NCI-H2081 (cell line): ENCODE measurements at places on chromosomes 7 and 10.

GRCh38 chr7:106744563-106745091, 83.7 kb upstream of the CCDC71L start:
- no peak for DNase-seq

- DNase-seq: no peak
Measured at GRCh38 chr7:100689230-100690135, 4.6 kb downstream of the GIGYF1 start.

DNA sequence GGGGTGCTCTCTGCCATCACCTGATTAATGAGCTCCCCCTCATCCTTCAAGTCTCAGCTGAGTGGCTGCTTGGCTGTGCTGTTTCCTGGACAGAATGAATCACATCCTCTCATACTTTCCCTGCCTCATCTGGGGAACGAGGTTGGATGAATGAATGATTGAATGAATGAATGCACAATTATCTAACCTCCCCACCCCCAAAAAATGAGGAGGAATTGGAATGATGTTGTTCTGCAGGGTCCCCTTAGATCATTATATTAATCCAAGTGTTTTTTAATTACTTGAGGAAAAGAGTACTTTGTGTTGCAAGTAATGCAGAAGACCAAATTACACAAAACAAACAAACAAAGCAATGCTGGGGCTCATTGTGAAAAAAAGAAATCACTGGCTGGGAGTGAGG, 240.2 kb downstream of the BUB3 start:
- DNase-seq: no peak

DNA sequence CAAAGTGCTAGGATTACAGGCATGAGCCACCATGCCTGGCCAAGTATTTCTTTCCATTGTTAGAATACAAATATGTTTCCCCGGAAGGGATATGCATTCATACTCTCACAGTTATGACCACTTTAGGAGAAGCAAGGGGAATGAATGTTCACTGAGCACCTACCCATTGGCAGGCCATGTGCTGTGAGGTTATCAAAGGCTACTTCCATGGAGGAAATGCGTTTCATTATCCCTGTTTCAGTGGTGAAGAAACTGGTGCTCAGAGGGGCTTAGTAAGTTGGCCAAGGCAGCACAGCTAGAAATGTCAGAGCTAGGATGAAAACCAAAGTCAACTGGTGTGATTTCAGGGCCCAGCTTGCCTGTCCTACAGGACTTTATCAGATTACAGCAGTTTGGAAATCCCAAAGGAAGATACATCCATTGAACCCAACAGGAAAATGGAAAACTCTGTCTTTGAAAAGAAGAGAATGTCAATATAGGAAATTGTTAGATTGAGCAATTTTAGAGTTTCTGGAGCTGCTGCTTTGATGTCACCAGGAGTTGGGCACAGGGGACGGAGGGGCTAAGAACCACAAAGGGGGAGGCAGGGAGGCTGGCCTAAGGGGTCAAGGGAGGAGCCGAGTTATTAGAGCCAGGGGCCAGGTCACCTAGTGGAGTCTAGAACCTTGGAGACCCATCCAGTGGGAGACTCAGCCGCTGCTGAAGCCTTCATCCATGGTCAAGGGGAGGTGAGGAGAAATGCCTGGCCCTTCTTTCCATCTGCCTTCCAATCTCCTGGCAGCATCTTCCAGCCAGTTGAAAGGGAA, 319.8 kb downstream of the FRMD4A start:
- DNase-seq: no peak

DNA sequence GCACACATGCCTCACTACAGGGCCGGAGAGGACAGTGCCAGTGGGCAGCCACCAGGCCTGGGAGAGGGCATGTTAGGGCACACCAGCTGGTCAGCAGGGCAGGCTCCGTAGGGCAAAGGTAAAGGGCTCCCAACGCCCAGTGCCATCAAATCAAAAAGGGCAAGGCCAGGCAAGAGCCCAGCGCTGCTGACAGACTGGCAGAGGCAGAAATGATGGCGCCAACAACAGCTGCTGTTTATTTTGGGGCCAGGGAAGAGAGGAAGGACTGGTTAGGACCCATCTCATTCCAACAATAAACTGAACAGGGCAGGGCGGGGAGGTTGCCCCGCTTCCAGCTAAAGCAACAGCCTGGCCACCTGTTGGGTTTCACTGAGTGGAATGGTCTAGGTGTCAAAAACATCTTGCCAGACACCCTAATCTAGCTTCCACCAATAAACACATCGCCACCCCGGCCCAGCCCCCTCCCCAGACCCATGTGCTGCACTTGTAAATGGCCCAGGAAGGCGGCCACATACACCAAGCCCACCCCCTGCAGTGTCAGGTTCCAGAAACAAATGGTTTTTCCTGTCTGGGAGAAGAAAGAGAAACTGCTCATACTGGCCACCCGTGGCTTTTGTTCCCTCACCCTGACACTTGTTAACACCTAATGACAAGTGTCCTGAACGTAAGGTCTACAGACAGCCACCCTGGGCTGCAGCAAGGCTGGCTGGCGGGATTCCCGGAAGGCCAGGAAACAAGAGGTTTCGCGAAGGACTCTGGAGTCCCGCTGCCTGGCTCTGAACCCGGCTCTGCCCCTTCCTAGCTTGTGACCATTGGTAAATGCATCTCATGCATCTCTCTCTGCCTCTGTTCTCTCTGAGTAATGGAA, 15.3 kb downstream of the SH3PXD2A start:
- no peak for DNase-seq

DNA sequence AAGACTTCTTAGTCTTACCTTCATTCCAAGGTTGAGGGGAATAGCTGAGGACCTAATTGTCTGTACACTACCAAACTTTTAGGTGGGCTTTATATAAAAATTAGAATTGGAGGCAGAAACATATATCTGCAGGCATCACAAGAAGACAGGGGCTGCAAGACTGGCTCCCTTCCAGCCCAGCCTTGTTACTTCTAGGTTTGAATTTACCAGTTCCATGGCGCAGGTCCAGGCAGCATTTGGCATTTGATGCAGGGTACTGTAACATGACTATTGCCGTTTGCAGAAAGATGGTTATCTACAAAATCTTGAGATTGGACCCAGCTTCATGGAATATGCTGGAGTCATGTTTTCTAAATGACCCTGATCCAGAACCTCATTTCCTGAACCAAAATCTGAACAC, 105.4 kb upstream of the RHOBTB1 start:
- DNase-seq: no peak

DNA sequence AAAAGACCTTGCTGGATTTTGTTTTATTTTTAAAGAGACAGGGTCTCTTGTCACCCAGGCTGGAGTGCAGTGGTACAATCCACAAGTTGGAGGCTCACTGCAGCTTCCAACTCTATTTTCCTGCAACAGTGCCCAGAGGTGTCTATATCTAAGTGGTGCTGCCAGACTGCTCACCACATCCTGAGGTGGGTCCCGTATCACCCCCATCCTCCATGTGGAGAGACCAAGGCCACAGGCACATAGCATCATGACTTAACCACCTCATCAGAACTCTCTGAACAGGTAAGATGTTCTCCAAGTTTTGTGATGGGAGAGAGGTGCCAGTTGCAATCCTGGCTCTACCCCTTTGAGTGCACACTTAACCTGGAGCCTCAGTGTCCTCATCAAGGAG, 98.2 kb downstream of the RNF216 start:
- DNase-seq: no peak

DNA sequence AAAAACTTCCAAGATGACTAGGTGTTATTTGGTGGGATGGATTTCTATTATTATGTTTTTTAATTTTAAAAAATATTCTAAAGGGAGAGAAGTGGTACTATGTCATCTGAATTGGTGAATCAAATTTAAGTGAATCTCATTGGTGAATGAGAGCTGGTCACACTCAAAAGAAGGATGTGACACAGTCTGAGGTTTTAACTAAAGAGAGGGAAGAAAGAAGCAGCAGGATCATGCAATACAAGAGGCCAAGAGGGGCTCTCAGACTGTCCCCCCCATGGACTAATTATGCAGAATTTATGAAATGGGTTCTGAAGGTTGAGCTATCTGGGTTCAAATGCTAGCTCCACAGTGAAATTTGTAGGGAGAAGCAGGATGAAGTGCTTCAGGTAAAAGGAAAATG, 16.2 kb downstream of the MACC1 start:
- DNase-seq: no peak

DNA sequence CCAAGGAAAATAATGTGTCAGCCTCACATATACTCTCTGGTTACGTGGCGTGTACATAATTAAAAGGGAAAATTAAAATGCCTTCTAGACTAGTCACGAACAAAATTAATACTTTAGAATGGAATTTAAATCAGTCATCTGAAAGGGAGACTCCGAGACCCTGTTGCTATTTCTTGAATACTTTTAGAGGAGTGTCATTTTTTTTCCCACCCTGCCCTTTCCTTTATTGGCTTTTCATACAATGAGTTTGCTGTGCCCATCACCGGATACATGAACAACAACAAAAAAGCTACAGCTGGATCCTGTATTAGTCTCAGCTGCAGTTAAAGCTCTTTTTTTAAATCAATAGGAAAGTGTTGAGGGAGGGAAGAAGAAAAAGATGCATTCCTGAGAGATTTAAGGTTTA, 20.1 kb downstream of the CYTH3 start:
- no peak for DNase-seq

GRCh38 chr10:72243822-72244437, 27.9 kb upstream of the ASCC1 start:
- no peak for DNase-seq

DNA sequence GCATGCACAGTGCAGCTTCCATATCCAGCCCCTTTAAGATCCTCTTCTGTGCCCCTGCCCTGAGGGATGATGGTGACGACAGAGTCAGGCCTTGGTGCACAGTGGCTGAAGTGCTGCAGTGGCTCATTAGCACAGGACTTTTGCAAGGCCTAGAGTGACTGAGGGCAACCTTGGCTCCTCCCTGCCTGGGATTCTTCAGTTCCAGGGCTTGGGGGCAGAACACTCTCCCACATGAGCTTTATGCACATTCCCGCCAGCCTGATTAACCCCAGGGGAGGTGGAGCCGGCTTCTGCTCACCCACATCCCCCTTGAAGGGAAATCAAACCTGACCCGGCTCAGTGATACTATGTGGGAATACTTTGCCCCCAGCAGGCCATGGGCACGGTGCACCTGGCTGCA, 253.4 kb downstream of the GALNT17 start:
- DNase-seq: no peak

GRCh38 chr10:52814506-52814905, 41.9 kb upstream of the MBL2 start:
- DNase-seq: peak; percentile 8

GRCh38 chr10:69403066-69403465, 13.7 kb downstream of the TACR2 start:
- no peak for DNase-seq

- peak; percentile 87 for DNase-seq
Measured at GRCh38 chr7:86747698-86748097, 104.0 kb downstream of the GRM3 start.

- peak; percentile 86 for DNase-seq
Measured at GRCh38 chr7:105963038-105963667, at the start of gene CDHR3. Gene CDHR3, plus strand, starts transcription at chr7:105963264. Its CDS starts 55 bp downstream, at chr7:105963319.

DNA sequence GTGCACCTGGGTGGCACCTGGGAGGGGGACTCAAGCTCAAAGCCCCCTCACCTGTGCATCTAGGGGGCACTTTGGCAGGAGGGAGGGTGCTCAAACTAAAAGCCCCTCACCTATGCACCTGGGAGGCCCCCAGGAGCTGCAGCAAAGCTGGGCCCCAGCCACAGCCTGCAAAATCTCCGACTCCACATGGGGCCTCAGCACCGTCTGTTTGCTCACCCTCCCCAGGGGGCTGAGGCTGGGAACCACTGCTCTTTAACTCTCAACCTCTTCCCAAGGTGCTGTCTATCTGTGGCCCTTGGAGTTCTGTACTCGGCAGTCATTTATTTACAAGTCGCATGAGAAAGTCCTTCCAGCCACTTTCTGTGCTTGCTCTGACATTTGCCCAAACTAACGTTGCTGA, 458.4 kb downstream of the DNAJB6 start:
- DNase-seq: no peak

- no peak for DNase-seq
Measured at GRCh38 chr10:4916086-4916716, 47.0 kb upstream of the AKR1C1 start.

- no peak for DNase-seq
Measured at GRCh38 chr7:155992107-155992506, 179.8 kb upstream of the SHH start.

- no peak for DNase-seq
Measured at GRCh38 chr10:61842755-61843497, 58.6 kb upstream of the ARID5B start.

DNA sequence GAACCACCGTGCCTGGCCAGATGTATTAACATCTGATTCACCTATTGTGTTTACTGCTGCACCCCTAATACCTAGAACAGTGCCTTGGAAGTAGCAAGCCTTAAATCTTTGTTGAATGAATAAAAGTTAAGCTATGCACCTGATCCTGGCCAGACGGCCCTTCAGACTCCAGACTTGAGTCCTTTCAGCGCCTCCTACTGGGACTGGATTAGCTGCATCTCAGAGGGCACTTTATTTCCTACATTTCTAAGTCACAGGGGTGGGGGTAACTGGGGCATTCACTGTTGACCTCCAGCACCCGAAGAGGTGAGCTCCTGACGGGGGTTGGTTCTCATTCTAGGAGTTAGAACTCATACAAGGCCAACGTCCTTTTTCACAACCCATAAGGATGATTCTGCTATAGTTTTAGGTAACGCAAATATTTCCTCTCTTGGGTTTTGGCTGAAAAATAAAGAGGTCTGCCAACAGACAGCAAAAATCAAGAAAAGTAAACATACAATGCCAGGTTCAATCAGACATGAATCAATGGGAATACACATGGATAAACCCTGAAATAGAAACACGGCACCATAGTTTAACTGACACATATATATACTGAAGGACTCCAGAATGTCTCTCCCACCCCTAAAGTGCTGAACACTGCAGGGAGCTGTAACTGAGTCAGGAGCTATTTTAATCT, 48.0 kb upstream of the DLG5 start:
- no peak for DNase-seq

GRCh38 chr7:101563943-101564777, 64.9 kb downstream of the MYL10 start:
- DNase-seq: no peak

GRCh38 chr7:142809671-142810070, 38.9 kb downstream of the PRSS2 start:
- DNase-seq: no peak
